ENCODE measurements at places on chromosomes 2 and 18. TPM values are rescaled to one million over a fixed set of nuclear protein-coding genes. Genes with fewer than 3 reads are reported as not detected.

The SCG2 gene
- total RNA-seq = 1.4 TPM

The VAMP5 gene
- not detected for total RNA-seq

The DYNAP gene
- not detected for total RNA-seq

The ST6GAL2 gene
- 12.8 TPM for total RNA-seq

The RFTN2 gene
- not detected for total RNA-seq

The UBE2E3 gene
- total RNA-seq = 73.1 TPM

The NT5DC4 gene
- not detected for total RNA-seq

The EVA1A gene
- 7.7 TPM for total RNA-seq

Measured in A549 treated with dexamethasone at 1 μM for 4 hours (cell line).